ENCODE measurements at places on chromosomes 6 and 20.
A peak's percentile ranks its signal among the peaks of the same experiment; 100 is the strongest.

DNA sequence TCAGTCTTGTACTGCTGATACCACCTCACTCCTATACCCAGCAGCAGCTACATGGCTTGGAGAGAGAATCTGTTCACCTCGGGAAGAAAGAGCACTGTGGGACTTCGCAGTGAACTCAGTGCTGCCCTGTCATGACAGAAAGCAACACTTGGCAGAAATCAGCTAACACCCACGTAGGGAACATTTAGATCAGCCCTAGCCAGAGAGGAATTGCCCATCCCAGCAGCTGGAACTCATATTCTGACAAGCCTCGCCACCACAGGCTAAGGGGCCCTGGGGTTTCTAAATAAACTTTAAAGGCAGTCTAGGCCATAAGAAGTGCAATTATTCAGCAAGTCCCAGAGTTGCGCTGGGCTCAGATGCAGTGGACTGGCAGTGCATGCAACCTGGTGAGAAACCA is 1266.8 kb downstream of the GRIK2 start:
- no peak for ATAC-seq

GRCh38 chr20:831956-832355 is 1.6 kb upstream of the FAM110A start:
- no peak for ATAC-seq

GRCh38 chr6:85402922-85403321 is 47.0 kb upstream of the NT5E start:
- ATAC-seq, result no peak

- ATAC-seq, result no peak
These were observed 103.7 kb upstream of the CD93 start for GRCh38 chr20:23189854-23190253.

DNA sequence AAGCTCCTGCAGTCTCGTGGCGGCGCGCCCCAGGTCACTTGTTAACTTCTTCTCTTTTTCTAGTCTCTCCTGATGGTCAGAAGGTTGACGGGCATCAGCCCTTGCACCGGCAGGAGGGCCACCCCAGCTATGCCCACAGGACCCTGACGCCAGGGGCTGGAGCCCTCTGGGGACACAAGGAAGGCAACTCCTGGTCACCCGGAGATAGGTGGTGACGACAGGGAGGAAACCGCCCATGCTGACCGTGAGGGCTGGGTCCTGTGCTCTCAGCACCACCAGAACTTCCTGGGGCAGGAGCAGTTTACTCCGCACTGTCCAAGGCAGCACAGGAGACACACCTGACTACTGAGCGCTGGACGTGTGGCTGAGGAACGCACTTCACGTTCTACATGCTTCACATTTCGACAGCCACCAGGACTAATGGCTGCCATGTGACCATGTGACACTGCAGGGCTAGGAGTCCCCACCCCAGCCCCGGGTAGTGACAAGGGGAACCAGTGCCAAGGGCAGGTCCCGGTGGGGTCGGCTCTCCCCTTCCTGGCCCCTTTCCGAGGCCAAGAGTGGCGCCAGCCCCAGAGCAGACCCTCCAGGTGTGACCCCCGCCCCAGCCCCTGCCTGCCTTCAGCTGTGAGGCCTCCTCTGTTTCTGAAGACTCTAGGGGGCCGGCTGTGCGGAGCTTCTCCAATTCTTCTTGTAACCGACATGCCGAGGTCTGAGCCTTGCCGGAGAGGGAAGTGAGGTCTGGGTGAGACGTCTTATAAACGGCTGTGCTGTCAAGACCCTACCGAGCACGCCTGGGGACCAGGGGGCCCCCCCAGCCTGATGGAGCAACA is 45.2 kb downstream of the DSTN start:
- no peak for ATAC-seq

- ATAC-seq, result no peak
These were observed 106.4 kb downstream of the QKI start for GRCh38 chr6:163520956-163521355.

DNA sequence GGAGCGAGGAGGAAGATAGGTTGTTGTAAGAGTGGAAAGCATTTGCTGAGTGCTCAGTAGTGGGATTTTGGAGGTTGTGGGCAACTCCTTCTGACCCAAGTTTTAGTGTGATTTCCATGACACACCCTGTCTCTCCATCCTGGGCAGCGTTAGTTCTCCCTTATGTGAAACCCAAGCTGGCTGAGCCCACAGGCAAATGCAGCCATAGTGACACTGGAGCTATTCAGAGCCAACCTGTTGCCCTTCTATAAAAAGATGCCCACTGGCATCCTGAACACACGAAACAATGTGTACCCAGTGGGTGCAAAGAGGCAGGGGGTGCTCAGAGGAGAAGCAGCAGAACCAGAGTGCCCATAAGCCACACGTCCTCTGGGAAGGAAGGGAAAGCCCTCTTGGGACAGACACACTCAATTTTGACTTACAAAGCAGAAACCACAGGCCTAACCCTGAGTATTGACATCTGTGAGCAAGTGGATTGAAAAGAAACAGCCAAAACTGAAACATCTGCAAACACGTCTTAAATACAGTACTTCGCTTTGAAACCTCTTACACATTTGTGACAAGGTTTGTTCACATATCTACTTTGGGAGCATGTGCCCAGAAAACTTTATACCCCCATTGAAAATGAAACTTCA is 54.6 kb downstream of the BPIFB1 start:
- peak; percentile 61 for ATAC-seq

- no peak for ATAC-seq
These were observed 154.6 kb downstream of the SASH1 start for GRCh38 chr6:148497257-148497656.

DNA sequence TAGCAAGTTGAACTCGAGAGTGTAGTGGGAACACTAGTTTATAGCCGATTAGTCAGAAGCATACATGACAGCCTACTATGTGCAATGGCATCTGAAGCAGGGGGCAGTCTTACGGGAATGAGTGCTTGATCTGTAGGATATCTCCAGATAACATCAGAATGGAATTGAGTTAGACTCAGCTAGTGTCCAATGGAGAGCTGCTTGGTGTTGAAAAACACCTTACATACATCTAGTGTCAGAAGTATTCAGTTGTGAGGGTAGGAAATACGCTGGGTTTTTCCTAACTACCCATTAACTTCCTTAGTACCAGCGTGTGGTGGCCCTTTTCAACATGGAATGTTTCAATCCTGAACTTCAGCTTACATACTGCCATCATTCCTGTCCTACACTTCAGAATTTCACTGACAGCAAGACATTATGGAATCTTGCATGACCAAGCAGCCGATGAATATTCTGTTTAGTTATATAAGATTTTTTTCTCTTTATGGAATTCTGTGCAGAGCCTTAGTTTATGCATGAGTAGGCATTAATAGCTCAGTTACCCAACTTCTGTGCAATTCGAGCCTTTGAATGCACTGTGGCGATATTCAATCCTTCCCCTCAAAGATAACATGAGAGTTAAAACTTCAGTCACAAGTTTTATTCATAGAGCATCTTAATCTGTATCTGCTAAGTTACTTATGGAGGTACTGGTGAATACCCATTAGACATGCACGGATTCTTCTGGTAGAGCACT is 218.6 kb upstream of the MOCS1 start:
- ATAC-seq, result no peak
